ENCODE measurements at places on chromosomes 12 and 14. TPM values are rescaled to one million over a fixed set of nuclear protein-coding genes. Genes with fewer than 3 reads are reported as not detected.

DNA sequence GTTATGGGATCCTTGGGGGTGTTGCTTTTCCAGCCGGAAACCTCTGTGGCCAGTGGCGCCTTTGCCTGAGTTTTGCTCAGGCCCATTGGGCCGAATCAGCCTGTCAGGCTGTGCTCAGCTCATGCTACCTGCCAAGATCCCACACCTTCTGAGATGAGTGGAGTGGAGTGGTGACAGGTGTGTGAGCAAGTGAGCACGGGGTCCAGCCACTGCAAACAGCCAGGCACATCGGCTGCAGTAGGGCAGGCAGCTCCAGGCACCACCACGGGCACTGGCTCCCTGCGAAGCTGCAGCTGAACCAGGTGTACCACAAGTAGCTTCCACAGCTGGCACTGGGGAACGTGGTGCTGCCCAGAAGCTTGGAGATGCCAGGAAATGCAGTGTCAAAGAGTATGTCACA lies 21.1 kb upstream of the WDR89 start:
- DNase-seq = no peak

- no peak for DNase-seq
Measured at GRCh38 chr14:77212097-77212870, 30.7 kb downstream of the TMEM63C start.

CLEC4C gene
- not detected for total RNA-seq

DHH gene
- 0.32 TPM for total RNA-seq

SERPINA12 gene
- total RNA-seq = not detected

Data from Right ventricle myocardium superior (tissue), 1 donor.